ENCODE measurements at places on chromosomes 2 and 18. TPM values are rescaled to one million over a fixed set of nuclear protein-coding genes. Genes with fewer than 3 reads are reported as not detected.

GRCh38 chr2:43887176-43887575 lies 48.4 kb downstream of the ABCG8 start:
- DNase-seq: no peak

DNA sequence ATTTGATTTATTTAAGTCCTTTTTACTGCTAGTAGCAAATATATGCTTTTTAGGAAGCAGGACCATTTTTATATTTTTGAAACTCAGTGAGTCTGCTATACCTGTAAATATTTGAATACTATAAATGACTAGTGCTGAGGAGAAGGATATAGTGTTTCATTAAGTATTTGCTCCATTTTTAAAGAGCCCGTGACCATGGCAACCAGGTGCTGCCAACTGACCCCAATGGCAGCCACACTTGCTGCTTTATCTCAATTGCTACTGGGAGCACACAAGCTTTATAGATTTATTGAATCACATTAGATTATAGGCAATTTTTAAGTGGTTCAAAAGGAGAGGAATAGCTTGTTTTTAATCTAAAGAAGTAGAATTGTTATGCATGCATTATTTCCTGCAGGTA lies 142.0 kb downstream of the SCG2 start:
- DNase-seq: peak; percentile 4

NRP2 gene
- 62.4 TPM for total RNA-seq

DNAH7 gene
- 0.06 TPM for total RNA-seq

DNA sequence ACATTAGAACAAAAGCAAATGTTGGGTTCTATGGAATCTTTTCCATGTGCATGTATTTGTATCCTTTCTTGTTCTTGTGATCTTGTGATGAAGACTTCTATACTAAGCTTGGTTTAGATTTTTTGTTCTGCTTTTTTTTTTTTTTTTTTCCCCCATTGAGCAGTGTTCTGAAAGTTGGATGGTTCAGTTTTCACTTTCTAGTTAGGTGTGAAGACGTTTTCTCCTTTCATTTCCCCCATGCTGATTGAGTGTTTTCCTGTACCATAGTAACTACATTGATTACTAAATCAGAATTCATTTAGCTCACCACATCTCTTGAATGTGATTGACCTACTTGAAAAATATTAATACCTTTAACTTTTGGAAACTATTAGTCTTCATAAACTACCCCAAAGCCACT lies 34.1 kb downstream of the NOP58 start:
- no peak for DNase-seq

DNA sequence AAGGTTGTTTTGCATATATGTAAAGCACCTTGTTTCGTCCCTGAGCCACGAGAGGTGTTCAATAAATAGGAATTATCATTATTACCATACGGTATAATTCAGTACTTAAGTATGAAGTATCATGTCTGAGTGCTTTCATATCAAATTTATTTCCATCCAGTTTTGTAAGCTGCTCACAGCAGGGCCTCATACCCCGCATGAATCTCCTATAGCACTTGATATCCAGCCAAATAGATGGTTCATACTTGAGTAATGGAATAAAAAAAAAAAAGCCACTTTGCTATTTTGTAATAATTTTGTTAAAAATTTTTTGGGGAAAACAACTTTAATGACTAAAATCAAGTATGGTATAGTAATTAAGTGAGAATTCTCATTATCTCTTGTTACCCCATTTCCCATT lies 160.8 kb upstream of the NOSTRIN start:
- DNase-seq: no peak

DNA sequence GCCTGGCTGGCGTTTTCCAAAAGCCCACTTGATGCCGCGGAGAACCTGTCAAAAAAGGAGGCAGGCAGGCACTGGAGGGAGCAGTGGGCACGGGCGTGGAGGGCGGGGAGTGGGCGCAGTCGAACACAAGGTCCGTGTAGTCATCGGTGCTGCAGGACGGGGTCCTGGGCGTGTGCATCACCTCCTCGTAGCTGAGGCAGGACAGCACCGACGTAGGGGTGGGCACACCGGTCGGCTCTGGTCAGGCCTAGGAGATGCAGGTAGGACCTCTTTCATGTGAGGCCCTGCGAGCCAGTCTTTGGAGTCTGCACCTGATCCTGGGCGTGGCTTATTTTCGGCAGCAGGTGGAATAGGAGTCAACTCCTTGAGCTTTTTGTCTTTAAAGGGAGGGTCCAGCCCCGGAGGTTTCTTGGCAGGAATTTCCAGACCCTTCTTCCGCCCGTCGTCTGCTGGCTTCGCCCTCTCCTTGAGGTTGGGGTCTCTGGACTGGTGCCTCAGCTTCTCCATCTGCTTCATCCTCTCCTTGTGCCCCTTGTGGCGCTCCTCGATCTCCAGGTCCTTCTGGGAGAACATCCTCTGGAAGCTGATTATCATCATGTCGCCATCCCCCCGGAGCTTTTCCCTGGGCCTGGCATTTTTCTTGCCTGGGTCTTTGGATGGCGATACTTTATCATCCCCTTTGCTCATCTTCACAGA lies 892.5 kb upstream of the LRRTM1 start:
- DNase-seq: no peak

SH2D6 gene
- 0.26 TPM for total RNA-seq

BOLL gene
- total RNA-seq: not detected

LYPD6B gene
- 5.4 TPM for total RNA-seq

VWC2L gene
- not detected for total RNA-seq

TTC39C gene
- 20.4 TPM for total RNA-seq

ZNF396 gene
- total RNA-seq: not detected

GRCh38 chr2:42281416-42282081 lies 79.5 kb downstream of the COX7A2L start:
- no peak for DNase-seq

DNA sequence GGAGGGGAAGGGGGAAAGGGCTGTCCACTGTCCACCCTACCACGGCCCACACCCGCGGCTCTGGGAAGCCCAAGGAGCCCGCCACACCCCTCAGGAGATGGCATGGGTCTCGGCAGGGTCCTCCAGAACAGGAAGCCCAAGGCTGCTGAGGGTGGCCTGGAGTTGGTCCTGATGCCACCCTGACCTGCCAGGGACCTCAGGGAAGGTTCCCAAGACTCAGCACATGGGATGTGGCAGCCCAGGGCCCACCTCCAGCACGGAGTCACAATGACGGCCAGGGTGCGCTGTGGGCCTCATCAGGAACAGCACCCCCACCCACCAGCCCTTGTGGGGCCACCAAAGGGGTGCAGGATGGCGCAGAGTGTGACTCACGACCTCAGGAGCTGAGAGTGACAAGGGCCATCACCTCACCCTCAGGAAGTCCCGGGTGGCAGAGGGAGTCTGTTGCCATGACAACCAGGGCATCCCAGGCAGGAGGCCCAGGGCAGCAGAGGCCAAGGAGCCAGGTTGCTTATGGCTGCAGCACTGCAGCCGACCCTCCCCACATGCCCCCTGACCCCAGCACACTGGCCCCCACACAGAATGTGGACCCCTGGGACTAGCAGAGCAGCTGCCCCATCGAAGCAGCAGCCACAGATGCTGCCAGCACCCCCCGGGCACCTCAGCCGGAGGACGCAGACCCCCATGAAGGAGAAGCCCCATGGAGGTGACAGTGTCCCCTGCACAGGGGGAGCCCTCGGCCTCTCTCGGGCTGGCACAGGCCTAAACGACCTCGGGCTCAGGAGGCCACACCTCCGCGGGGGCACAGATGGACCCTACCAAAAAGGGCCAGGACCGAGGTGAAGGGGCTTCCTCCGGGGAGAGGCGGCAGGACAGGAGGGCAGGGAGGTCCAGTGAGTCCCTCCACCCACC lies 34.3 kb downstream of the KIF1A start:
- DNase-seq: no peak

DNA sequence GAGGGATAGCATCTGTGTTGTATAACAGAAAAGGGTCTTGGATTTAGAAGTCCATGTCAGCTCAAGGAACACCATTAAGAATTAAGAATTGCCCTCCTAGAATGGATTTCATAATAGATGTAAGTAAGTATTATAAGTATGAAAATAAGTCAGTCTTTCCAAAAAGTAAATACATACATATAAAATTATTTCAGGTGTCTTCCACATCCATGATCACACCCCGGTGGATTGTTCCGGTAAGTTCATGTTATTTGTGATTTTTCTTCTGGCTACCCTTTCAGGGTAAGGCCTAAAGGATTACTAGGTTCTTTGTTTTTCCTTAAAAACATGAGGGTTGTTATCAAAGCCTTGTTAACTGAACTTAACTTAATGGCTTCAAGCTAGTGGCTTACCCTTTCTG lies 55.9 kb downstream of the TMEM185B start:
- no peak for DNase-seq

DNA sequence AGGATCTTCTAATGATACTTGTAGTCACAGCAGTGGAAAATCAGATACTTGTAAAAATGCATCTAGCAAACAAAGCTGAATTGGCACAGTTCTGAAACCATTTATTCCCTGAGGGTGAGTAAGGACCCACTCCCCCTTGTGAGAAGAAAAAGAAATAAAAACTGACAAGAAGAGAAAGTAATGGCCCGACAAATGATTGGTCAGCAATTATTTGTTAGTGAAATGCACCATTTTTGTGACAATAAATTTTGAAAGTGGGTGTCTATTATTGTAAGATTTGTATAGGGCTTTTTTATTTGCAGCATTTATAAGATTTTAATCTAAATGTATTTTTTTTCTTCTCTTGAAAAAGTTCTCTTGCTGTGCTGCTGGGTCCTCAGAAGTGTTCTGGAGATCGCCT lies 600.8 kb downstream of the STK39 start:
- no peak for DNase-seq

GRCh38 chr18:78199611-78200010 lies 780.0 kb upstream of the SALL3 start:
- DNase-seq: no peak

CCDC88A gene
- total RNA-seq: 26.4 TPM

- no peak for DNase-seq
These were observed 493.1 kb downstream of the XIRP2 start for GRCh38 chr2:167381349-167381748.

GRCh38 chr2:25772078-25772477 lies 98.7 kb upstream of the DTNB start:
- DNase-seq: no peak

DNA sequence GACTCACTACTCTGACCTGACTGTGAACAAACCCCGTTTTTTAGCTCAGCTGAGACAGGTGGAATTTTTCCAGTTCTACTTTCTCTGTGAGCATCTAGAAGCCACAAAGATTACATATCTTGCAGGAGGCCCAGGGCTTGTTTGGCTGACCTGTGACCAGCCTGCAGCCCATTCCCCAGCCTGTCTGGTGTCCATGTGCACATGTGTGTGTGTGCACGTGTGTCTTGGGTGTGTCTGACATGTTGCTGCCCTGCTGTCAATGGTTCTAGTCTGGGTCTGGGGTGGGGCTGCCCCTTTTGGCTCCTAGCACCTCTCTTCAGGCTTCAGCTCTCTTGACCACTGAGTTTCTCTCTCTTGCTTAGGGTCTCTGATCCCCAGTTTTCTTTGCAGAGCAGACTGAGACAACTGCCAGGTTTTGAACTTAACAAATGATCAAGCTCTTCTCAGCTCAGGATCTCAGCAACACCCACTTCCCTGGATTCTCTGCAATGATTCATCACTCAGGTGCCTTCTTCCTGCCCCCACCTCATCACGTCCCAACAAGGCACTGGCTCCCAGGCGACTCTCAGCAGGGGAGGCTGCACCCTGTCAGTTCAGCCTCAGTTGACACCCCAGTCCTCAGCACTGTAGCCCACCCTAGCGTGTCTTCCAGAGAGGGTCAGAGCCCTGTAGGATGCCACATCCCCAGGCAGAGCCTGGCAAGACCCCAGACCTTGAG lies 130.3 kb downstream of the CELF4 start:
- no peak for DNase-seq

DNA sequence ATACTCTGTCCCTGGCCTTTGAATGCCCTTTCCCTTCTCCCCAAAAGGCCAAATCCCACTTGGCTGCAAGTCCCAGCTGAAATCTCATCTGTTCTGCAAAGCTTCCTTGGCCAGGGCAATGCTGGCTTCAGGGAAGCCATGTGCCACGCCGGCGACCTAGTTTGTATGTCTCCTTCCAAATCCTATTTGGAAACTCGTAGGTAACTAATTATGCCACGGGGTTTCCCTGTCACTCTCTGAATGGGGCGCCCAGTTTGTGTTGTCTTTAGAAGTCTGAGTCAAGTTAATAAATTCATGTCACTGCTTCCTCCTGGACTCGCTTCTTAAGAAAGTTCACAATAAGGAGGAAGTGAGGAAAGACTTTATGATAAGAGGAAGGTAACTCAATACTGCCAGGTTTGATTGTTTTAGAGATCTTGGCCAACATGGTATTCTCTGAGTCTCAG lies 19.1 kb downstream of the FHL2 start:
- DNase-seq: no peak

DNA sequence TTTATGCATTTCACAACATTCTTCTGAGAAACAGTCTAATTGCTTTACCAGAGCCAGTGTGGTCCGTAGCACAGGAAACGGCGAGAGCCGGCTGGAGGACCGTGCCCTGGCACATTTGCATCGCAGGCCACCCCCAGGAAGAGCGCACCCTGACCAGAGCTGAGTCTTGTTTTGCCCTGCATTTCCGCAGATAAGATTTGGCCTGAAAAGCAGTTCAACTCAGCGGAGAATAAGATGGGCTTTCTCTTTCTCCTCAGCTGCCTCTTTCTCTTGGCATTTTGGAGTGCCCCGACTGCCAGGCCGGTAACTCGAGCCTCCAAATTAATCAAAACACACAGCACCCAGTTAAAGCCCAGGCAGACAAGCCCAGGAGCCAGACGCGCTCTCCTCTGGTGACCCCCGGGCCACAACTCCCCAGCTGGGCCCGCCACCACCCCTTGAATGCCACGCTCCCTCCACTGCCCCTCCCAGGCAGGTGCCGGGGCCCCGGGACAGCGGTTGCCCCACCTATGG lies 464 bp downstream of the COL4A4 start:
- DNase-seq: no peak

DNA sequence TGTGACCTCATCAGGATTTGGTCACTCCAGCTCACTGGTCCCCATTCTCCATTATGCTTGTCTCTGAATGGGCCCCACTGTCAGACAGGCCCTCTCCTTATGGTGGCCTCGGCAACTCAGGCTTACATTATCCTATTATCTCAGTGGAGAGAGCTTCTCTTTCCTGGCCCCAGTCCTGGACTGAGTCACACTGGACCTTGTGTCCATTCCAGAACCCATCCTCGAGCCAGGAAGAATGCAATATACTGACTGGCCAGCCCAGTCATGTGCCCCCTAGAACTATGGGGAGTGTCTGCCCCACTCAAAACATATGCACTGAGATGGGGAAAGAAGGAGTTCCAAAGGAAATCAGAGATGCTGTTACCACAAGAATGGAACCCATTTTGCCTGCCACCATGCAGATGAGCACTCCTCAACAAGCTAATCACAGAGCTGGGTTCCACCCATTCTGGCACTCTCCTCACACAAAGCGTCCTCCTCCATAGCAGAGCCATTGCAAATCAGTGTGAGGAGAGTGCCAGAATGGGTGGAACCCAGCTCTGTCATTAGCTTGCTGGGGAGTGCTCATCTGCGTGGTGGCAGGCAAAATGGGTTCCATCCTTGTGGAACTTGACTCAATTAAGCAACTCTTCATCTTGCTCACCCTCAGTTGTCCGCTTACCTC lies 71.9 kb downstream of the CHRNA1 start:
- no peak for DNase-seq

CYP1B1 gene
- total RNA-seq: not detected

CTAGE1 gene
- not detected for total RNA-seq

ASXL3 gene
- 0.13 TPM for total RNA-seq

- no peak for DNase-seq
These were observed 182.3 kb downstream of the ZNF521 start for GRCh38 chr18:25169701-25170100.
